ENCODE measurements at places on chromosomes 11 and 22.
A peak's percentile ranks its signal among the peaks of the same experiment; 100 is the strongest.

DNA sequence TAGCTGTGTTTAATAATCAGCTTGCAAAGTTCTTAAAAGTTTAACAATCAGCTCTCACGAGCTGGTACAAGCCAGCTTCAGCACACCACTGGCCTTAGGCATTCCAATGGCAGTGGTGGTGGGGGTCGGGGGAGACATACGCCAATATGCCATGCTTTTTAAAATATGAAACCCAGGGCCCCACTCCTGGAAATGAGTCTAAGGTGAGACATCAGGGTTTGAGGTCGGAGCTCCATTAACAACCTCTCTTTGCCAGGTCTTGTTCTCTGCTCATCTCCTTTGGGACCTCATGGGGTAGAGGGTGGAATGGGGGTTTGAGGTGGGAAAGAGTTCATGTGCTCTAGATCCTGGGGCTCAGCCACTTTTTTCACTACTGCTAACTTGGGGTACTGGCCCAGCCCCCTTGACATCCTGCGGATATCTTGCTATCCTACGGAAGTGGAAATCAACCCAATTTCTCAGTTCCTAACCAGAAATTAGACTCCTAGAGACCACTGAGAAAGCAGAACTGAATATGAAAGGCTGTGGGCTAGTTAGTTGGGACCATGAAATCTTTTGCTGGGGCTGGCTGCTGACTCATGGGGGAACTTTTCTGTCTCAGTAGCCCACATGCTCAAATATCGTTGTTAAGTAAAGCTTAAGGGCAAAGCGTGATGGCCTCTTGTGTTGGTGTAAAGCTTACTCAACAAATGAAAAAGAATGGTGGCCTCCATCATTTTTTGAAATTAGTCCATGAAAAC lies 90.1 kb downstream of the PDHX start:
- DNase-seq: peak; percentile 55

DNA sequence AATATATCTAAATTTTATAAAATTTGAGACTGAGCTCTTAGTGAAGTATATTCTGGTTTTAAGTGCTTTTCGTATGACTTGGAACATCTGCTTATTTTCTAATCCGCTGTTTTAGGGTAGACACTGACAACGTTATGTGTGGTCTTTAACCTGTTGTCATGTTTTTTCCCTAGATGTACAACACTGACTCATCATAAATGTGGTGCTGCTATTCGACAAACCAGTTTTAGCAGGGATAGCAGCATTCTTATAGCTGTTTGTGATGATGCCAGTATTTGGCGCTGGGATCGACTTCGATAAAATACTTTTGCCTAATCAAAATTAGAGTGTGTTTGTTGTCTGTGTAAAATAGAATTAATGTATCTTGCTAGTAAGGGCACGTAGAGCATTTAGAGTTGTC lies 23.8 kb upstream of the HIKESHI start:
- DNase-seq: no peak

DNA sequence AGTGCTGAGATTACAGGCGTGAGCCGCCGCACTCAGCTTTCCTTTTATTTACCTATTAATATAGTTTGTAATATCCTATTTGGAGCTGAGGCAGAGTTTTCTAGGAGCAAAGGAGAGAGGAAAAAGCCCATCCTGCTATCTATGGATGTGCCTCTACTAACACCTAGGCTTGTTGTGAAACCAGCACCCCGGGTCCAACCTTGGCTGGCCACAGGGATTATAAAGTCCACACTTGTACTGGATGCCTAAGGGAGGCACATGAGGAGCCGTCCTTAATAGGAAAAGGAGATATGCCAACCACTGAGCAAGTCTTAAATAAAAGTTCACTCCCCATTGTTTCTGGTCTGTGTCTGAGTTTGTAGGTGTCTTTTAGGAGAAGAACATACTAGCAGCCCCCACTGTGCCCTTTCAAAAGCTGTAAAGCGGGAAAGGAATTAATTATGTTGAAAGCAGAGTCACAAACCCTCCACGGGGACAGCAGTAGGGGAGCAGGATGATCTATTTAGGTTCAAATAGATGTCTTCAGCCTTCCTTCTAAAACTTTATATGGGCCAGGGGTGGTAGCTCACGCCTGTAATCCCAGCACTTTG lies 29.3 kb downstream of the RRP7A start:
- no peak for DNase-seq

GRCh38 chr11:85745626-85746025 lies 59.6 kb upstream of the CCDC89 start:
- no peak for DNase-seq

DNA sequence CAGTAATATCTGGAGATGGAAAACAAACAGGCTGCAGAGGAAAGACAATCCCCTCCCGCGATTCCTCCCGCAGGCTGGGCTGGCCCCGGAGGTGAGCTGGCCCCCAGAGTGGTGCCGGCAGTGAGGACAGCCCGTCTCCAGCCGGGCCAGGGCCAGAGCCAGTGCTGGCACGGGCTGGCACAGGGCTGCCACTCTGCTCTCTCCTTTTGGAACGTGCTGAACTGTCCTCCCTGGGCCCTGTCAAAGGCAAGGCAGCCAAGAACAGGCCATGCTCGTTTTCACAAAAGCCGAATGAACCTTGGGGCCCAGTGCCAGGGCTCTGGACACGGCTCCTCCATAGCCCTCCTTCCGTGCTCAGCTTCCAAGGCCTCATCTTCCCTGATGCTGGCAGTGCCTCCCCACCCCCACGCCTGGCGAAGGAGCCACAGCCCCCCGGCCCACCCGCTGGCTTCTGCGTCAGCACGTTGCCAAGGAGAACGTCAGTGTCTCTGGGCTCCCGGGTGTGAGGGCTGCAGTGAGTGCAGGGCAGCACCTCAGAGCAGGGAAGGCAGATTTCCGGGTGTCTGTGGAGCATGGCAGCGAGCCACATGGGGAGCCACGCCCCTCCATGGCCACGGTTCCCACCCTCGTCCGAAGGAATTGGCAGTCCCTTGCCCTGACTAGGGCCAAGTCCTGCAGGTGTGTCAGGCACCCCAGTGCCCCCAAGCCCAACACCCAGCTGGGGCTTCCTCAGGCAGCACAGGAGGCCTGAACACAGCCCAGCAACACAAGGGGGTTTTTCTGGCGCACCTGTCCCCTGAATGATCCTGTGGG lies 28.6 kb downstream of the GNAZ start:
- DNase-seq: no peak

DNA sequence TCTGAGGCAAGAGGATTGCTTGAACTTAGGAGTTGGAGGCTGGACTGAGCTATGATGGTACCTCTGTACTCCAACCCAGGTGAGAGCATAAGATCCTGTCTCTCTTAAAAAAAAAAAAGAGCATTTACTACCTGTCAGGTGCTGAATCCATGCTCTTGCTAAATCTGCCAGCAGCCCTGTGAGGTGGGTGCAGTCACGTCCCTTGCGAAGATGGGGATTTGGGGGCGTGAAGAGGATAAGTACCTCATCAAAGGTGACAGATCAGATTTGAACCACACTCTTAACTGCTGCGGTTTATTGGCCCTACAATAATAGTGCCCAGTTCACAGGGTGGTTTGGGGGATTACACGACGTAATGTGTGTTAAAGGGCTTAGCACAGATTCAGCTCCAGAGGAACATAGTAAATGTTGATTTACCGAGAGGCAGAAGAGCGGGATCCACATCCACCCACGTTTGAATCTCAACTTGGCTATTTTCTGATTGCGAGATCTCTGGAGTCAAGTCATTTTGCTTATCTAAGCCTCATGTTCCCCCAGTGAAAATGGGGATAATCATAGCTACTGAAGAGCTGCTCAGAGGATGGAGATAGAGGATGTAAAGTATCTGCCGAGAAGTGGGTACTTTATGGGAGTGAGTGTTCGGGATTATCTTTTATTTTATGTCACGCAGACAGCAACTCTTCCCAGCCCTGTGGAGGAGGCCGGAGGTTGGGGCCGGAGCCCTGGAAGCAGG lies 28.1 kb upstream of the LRRC10B start:
- DNase-seq: no peak

DNA sequence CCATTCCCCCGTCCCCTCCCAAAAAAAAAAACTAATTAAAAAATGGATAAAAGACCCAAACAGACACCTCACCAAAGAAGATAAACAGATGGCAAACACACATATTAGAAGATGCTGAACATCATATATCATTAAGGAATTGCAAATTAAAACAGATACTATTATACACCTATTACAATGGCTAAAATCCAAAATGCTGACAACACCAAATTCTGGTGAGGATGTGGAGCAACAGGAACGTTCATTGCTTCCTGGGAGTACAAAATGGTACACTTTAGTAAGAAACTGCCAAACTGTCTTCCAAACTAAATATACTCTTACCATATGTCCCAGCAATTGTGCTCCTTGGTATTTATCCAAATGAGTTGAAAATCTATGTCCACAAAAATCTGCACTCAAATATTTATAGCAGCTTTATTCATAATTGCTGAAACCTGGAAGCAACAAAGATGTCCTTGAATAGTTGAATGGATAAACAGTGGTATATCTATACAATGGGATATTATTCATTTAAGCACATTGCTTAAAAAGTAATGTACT lies 19.9 kb downstream of the NAGA start:
- no peak for DNase-seq

DNA sequence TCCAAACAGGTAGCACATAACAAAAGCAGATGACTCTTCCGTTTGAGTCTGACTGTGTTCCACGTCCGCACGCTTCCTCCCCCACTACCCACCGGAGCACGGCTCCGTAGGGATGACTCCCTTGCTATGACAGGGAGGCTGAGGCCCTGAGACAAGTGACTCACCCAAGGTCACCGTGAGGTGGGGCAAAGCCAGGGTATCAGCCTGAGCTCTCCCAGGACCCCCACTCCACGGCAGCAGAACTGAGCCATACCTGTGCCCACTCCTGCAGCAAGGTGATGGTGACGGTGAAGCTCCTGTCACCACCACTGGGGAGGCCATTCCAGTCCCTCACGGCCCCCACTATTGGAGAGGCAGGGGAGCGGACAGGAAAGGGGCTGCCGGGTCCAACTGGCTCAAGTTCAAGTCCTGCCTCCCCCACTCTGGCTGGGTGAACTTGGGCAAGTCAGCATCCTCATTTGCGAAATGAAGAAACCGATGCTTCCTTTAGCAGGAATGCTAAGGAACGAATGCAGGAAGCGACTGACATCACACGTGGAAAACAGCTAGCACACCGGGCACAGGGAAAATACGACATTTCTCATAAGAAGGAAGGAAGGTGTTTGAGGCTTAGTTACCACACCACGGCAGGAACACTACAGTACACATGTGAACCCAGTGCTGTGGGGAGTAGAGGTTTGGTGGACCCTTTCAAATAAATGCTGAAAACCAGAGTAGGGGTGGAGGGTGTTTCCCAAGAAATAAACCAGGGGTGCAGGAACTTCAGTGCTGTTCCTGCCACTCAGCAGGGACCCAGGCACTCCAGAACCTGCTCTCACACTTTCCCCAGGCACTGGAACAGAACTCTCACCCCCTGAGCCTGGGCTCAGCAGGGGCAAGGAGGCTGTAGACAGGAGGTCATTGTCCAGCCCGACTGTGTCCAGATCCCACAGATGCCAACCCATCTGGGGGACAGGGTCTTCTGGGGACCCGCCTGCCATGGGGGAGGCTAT lies 32.4 kb upstream of the CBX7 start:
- no peak for DNase-seq

DNA sequence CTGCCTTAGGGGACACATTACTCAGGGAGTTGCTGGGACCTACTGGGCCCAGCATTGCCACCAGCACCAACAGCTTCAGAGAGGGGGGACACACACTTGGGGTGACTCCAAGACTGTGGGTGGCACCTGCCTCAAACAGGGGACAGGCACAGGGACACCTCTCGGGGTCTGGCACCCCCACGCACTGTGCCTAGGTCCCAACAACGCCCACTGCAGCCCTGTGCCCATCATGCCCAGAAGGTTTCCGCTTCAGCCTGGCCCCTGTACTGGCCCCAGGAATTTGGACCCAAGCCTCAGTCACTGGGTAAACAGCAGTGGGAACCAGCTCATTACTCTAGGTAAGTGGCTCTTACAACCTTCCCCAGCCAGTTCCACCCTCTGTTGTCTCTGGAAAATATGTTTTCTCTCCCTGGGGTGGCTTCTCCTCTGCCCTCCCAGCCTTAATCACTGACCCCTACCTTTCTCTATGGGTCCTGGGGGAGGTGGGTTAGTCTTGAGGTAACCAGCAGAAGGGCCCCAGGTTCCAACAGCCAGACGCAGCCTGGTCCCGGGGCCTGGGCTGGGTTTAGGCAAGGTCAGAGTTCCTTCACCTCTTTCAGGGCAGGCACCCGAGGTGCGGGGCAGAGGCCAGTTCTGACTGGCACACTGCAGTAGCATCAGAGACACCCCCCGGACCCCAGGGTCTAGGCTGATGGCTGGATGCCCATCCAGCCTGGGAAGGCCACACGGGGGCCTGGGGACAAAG lies 123.6 kb downstream of the MED15 start:
- no peak for DNase-seq

GRCh38 chr11:102322560-102322959 lies 5.3 kb downstream of the BIRC3 start:
- DNase-seq: no peak

DNA sequence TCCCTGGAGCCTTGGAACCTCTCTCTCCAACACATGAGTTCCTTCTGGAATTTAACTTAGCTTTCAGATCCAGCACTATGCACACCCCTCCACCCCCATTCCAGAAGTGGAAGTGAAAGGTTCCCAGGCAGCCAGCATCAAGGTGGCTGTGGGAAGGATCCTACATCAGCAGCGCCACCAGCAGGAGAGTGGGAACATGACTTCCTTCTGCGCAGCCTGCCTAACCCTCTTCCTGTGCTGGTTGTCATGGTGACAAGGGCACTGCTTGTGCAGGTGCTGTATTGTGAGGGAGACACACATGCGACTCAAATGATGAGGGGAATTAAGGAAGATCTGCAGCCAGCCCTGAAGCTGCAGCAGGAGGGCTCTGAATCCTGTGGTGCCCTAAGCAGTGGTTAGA lies 904.5 kb upstream of the API5 start:
- no peak for DNase-seq

- DNase-seq: no peak
Observed at GRCh38 chr22:39026509-39027150, 5.7 kb downstream of the APOBEC3D start.

DNA sequence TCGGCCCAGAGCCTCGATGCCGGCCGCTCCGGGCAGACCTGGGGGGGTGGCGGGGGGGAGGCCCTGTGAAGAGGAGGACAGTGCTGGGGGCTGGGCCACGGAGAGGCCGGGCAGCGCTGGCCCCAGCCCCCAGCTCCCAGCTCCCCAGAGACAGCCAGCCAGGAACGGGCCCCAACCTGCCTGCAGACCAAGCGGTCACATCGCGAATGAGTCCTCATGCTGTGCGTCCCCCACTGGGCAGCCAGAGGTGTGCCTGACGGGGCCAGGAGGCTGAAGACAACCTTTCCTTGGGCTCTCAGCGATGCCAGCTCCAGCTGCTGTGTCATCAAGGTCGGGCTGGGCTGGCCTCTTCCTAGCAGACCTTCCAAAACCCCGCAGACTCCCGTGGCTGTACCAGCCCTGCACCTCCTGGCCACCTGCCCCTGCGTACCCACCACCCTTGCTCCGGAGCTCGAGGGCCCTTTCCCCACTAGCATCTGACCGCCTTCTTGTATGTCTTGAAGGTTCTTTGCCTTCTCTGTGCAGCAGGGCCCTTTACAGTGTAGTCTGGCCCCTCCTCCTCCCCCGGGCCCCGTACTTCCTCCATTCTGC lies 88.4 kb downstream of the CDKN1C start:
- no peak for DNase-seq

Measured in HL-60 (cell line).